NB4 (cell line): ENCODE measurements at places on chromosomes 3 and 15.
A peak's percentile ranks its signal among the peaks of the same experiment; 100 is the strongest.

GRCh38 chr15:36361351-36361870, 218.0 kb upstream of the CDIN1 start:
- DNase-seq, result no peak

GRCh38 chr3:31077021-31077601, 182.7 kb upstream of the GADL1 start:
- DNase-seq, result peak; percentile 50

DNA sequence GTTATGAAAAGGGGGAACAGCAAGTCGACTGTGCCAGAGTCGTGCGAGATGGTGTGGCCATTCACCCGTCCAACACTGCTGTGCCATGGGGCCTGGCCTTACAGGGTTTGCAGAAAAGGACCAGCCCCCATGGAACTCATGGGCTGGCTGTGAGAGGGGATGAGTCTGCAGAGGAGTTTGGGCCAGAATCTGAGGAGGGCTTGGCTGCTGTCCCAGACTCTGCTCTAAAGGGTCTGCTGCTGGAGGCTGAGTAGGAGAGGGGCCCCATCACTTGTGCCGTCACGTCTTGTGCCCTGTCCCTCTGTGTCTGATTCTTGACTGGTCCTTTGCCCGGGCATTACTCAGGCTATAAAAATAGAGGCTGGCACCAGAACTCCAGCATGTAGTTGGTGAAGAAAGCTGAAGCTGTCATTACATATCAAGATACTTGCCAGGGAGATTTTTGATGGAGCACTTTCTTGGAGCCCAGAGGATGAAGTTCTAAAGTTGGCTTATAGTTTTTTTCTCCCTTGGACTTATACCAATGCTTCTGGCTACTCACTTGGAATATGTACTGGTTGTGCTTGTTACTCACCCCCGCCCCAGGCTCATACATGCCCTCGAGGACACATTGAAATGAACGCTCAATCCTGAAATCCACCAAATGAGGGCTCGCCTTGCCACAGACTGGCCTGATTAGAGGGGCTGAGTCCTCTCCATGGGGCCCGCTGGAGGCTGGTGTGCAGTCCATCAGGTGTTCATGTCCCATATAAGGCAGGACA, 10.2 kb downstream of the PXYLP1 start:
- DNase-seq, result no peak

DNA sequence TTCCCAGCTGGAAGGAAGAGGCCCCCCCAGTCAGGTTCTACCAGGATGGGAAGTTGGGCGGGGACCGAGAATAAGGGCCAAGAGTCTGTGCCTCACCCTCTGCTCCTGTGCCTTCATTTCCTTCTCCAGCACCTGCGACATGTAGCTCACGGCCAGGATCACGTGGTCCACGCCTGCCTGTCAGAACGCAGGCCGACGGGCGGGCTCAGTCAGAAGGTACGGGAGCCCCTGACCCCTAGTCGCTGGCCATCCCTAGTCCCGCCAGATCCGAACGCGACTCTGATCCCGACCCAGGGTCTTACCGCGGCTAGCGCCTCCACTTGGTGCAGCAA, 489 bp downstream of the GMPPB start:
- peak; percentile 58 for DNase-seq

GRCh38 chr3:100426067-100426682, 24.8 kb downstream of the LNP1 start:
- no peak for DNase-seq

DNA sequence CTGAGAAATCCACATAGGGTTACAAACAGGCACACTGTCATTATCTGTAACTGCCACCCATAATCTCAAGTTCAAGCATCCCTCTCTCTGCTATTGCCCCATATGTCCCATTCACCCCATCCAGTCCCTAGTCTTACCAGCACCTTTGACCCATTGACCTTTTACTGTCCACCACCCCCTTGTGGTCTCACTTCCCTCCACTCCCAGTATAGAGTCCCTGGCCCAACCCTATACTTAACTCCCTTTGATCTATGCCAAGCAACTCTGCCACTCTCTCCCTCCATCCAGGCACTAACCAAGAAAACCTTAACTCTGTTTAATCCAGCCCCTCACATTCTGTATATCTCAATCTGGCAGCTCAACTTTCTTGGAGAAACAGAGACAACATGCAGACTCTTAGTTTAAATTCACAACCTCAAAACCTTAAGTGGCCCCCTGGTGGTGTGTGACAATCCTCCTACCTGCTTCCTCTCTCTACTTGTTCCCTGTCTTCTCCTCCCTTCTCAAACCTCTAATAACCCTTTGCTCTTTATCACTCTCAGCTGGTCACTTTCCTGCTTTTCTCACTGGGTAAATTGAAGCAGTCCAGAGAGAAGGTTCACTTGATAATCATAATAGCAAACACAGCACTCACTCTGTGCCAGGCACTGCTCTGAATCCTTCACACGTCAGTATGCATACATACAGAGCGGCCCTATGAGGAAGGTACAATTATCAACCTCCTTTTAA, 162.7 kb downstream of the STT3B start:
- peak; percentile 50 for DNase-seq

DNA sequence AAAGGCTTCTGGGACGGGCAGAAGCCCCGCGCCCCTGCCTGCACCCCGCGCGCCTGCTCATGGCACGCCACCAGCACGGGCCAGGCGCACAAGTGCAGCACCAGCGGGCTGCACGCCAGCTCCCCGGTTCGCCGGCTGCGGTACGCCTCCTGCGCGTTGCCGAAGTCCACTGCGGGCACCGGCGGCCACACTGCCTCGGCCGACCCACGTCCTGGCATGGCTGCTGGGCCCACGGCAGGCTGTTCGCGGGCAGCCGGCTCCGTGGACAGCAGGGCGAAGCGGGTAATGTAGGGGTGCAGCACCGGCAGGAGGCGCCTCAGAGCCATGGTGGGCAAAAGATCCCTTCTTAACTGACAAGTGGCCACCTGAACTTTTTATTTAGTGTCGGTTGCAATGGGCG, 34.8 kb downstream of the MCCC1 start:
- DNase-seq, result no peak

- peak; percentile 49 for DNase-seq
These were observed 471.9 kb upstream of the FRG2C start for GRCh38 chr3:75192146-75192616.
